T-helper 2 cell treated with Interferon-gamma antibody and Interleukin-4, amounts not matched to agents 5 μg/mL and 100 μg/mL, for 36 hours (primary cell): ENCODE measurements at places on chromosomes 2 and 18.

DNA sequence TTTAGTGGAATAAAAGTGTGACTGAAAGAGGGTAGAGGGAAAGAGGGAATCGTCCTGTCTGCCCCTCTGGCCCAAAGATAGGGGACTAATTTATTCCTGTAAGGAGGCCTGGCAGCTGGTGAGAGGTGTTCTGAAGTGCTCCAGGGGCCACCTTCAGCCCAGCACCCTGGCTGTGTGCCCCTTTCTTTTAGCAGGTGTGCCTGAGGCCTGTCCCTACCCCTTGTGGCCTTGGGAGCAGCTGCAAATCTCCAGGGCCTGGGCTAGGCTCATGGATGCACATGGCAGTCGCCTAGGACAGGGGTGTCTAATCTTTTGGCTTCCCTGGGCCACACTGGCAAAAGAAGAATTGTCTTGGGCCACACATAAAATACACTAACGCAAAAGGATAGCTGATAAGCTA is 37.3 kb downstream of the FHOD3 start:
- DNase-seq: no peak

GRCh38 chr2:128291161-128291843 is 27.4 kb downstream of the HS6ST1 start:
- no peak for DNase-seq

DNA sequence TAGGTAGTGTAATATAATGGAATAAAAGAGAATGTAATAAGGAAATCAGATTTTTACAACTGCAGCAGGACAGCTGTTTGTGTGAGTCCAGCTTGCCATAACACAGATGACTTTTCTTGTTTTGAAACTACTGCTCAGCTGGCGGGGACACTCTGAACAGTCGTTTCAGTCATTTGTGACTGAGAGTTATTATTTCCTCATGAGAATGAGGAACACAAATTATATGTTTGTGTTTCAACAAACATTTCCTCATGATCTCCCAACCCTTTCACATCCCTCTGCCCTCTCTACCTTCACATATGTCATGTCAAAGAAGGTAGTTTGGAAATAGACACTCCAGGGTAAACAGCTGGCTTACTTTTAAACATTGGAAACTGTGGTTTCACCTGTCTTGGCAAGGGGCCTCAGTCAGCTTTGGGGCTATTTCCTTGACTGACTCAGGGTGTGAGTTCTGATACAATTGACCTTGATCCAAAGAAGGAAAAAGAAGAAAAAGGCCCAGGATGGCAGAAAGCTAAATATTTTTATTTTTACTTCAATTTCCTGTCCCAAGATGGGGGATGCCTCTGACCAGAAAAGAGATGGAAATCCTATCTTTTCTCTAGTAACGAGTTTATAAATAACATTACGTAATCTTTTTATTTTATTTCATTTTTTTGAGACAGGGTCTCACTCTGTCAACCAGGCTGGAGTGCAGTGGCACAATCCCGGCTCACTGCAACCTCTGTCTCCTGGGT is 593 bp downstream of the SP140L start:
- no peak for DNase-seq

DNA sequence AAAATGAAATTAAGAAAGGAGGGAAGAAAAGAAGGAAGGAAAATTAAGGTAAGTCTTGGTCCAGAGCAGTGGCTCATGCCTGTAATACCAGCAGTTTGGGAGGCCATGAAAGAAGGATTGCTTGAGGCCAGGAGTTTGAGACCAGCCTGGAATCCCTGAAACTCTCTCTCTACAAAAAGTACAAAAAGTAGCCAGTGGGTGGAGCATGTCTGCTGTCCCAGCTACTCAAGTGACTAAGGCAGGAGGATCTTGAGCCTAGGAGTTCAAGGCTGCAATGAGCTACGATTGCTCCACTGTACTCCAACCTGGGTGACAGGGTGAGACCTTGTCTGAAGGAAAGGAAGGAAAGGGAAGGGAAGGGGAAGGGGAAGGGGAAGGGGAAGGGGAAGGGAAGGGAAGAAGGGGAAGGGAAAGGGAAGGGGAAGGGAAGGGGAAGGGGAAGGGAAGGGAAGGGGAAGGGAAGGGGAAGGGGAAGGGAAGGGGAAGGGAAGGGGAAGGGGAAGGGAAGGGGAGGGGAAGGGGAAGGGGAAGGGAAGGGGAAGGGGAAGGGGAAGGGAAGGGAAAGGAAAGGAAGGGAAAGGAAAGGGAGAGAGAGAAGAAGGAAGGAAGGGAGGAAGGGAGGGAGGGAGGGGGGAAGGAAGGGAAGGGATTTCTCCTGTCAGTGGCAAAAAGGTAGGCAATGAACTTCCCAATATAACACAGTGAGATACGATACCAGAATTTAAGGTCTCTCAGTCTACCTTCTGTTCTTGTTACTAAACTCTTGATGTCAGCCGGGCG is 412.8 kb downstream of the CMPK2 start:
- DNase-seq: no peak

DNA sequence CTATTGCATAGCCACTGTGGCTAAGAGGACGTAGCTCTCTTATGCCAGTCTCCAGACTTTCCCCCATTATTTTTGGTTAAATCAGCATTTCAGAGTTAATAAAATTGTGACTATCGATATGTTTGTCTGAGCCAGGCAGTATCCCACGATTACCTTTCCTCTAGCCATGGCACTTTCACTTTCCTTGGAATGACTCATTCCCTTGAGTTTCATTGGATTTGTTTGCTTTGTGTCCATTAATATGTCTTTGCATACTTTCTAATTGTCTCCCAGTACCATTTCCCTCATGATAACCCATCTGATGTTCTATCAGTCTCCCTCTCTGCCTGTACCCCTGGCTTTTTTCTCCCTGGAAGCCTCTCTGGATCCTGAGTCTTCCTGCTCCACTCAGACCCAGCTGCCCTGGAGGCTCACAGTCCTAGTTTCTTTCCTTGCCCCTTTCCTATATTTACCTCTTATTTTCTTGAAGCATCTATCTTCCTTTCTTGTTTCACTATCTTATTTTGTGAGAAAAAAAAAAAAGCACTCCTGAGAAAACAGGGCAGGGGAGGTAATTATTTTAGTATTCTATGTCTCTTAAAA is 126.1 kb downstream of the MTX2 start:
- DNase-seq: no peak

GRCh38 chr2:33219850-33220275 is 256.6 kb upstream of the RASGRP3 start:
- DNase-seq: no peak

GRCh38 chr2:120094795-120095194 is 81.9 kb downstream of the EPB41L5 start:
- DNase-seq: no peak

DNA sequence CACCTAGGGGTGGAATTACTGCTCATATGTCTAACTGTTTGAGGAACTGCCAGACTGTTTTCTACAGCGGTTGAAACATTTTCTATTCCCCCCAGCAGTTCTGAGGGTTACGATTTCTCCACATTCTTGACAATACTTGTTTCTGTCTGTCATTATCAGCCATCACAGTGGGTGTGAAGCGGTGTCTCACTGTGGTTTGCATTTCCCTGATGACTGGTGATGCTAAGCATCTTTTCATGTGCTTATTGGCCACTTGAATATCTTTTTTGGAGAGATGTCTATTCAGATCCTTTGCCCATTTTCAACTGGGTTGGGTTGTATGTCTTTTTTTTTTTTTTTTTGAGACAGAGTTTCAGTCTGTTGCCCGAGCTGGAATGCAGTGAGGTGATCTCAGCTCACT is 63.0 kb downstream of the ADNP2 start:
- DNase-seq: no peak

DNA sequence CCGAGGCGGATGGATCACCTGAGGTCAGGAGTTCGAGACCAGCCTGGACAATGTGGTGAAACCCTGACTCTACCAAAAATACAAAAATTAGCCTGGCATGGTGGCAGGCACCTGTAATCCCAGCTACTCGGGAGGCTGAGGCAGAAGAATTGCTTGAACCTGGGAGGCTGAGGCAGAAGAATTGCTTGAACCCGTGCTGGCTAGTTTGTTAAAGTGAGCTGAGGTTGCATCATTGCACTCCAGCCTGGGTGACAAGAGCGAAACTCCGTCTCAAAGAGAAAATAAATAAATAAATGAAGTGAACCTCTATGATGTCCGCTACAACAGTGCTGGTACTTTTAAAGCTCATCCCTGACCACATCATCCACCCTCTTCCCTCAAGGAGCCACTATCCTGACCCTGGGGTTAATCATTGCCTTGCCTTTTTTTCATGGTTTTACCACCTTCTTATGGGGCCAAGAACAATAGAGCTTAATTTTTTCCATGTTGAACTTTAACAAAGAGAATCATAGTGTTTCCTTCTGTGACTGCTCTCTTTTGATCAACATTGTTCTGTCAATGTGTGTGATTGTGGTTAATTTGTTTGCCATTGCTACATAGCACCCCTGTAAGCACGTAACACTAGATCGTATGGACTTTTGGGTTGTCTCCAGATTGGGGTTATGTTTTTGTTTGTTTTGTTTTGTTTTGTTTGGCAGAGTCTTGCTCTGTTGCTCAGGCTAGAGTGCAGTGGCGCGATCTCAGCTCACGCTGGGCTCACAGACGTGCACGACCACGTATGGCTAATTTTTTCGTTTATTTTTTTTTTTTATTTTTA is 17.1 kb upstream of the ATRAID start:
- DNase-seq: no peak

DNA sequence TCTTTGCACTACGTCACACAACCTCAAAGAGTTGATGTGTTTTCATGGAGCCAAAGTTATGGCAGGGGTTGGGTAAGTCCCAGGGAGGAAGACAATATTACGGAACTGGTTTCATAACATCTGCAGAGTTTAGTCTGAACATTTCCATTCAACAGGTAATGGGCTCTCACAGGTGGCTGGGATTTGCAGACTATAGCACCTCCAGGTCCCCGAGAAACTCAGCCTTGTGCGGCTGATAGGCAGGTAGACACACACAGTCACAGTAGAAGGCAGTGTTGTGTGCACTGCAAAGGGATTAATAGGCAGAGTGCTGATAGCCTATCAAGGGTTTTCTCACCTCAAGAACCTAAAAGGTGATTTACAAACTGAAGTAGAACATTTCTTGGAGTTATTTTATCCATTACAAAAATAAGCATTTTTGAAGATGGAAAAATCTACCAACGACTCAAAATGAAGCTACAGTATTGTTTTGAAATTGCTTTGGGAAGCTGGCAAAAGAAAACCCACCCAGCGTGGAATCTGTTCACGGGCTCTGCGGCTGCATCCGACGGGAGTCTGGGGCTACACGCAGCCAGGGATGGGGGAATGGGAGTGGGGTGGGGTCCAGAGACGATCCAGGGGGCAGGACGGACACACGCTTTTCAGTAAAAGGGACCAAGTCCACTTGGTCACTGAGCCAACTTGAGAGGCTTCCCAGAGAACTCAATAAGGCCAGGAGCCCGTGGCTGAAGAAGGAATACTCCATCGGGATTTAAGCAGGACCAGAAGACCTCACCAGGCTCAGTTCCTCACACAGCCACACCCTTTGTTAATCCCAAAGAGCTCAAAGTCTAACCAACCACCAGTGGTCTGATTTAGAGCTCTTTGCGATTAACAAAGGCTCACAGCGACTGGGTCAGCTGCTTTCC is 82.9 kb downstream of the CHRNA1 start:
- DNase-seq: no peak

- DNase-seq: no peak
Measured at GRCh38 chr2:123179526-123179925, 845.6 kb upstream of the CNTNAP5 start.

GRCh38 chr2:42864641-42865280 is 72.4 kb upstream of the HAAO start:
- no peak for DNase-seq

- DNase-seq: no peak
Measured at GRCh38 chr2:200028998-200029397, 73.6 kb downstream of the MAIP1 start.

DNA sequence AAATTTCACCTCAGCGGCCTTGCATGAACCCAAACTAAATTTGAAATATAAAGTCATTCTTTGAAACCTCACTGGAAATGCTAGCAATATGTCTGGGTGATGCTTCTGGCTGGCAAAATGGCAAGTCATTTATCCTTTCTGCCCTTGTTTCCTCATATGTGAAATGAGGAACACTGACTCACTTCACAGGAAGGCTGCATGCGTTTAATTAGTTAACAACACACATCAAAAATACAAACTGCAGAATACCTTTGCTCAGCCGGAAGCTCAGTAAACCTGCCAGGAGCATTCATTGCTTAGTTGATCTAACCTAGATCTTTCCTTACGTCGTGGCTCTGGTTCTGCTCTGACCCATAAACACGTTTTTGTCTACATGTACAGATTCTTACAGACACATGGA is 214.2 kb upstream of the ACVR2A start:
- DNase-seq: peak; percentile 12

DNA sequence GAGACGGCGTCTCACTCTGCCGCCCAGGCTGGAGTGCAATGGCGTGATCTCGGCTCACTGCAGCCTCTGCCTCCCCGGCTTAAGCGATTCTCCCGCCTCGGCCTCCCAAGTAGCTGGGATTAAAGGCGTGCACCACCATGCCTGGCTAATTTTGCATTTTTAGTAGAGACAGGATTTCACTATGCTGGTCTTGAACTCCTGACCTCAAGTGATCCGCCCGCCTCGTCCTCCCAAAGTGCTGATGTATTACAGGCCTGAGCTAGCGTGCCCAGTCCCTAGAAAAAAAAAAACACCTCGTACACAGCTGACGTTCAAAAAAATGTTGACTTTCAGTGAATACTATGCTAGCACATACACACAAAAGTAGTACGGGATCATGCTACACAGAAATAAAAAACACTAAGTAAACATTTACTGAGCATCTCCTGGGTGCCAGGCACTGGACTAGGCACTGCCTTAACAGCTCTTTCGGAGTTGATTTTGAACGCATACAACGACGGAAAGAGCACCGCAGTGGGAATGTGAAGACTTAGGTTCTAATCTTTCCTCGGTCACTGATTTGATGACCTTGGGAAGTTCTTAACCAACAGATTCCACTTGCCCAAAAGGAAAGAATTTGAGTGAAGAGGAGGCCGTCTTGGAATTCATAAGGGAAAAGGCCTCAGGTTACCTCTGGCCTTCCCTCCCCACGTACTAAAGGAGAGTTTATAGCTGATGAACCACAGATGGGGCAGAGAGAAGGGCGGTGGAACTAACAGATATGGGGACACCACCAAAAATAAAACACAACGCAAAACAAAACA is 1.1 kb downstream of the DNAJC27 start:
- DNase-seq: no peak

- DNase-seq: no peak
Measured at GRCh38 chr2:151153601-151154000, 108.1 kb downstream of the RBM43 start.

GRCh38 chr2:20115902-20116301 is 64.5 kb upstream of the LAPTM4A start:
- no peak for DNase-seq

DNA sequence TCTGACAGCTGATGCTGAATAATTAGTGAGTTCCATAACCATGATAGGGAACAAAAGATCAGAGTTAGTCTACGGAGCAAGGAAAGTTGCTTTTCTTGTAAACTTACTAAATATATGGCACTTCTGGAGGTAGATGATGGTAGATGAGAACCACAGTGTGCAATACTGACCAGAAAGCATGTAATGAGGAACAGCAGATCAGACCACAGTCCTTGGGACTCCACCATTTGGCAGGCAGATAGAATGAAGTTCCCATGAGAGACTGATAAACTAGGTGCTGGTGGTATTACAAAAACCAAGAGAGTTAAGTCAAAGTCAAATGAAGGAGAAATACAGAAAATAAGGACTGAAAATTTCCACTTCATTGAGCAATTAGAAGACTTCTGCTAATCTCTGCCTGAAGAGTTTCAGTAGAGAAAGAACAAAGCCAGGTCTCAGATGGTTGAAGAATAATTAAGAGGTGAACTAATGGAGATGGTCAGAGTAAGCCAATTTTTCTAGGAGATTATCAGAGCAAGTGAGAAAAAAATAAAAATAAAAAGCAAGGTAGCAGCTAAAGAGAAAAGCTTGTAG is 10.4 kb downstream of the CERKL start:
- no peak for DNase-seq

GRCh38 chr2:71474744-71475397 is 21.5 kb downstream of the DYSF start:
- no peak for DNase-seq
